Dorsolateral prefrontal cortex (tissue), 122 donors: ENCODE measurements at places on chromosomes 2 and 18. TPM values are rescaled to one million over a fixed set of nuclear protein-coding genes. Genes with fewer than 3 reads are reported as not detected.

Gene CIB4
- not detected for total RNA-seq

Gene CNGA3
- total RNA-seq = 0.75 TPM

Gene NXPH2
- 4.5 TPM for total RNA-seq

Gene CRYBA2
- total RNA-seq = 1.6 TPM

Gene DTNA
- total RNA-seq = 294 TPM

Gene SPP2
- not detected for total RNA-seq

Gene TTC39C
- 34.5 TPM for total RNA-seq

Gene RAMP1
- 82.5 TPM for total RNA-seq

Gene DNAH7
- 12.2 TPM for total RNA-seq

Gene PCARE
- total RNA-seq = 0.36 TPM

Gene TCF23
- total RNA-seq = 0.08 TPM

Gene FBXO36
- total RNA-seq = 6.1 TPM

Gene OTOS
- 3.8 TPM for total RNA-seq

Gene NLRC4
- 1.1 TPM for total RNA-seq

Gene MC4R
- total RNA-seq = 2.3 TPM

Gene SLC9A4
- total RNA-seq = 0.18 TPM

Gene AMER3
- total RNA-seq = 35.3 TPM

Gene CPS1
- total RNA-seq = 7.8 TPM

Gene C2orf15
- total RNA-seq = 2.9 TPM

Gene NEUROD1
- total RNA-seq = 4.6 TPM
